Left renal pelvis (tissue), 4 donors: ENCODE measurements at places on chromosomes 7 and 10.
A peak's percentile ranks its signal among the peaks of the same experiment; 100 is the strongest.

GRCh38 chr7:38756521-38756920 lies 125.3 kb upstream of the AMPH start:
- DNase-seq = no peak

DNA sequence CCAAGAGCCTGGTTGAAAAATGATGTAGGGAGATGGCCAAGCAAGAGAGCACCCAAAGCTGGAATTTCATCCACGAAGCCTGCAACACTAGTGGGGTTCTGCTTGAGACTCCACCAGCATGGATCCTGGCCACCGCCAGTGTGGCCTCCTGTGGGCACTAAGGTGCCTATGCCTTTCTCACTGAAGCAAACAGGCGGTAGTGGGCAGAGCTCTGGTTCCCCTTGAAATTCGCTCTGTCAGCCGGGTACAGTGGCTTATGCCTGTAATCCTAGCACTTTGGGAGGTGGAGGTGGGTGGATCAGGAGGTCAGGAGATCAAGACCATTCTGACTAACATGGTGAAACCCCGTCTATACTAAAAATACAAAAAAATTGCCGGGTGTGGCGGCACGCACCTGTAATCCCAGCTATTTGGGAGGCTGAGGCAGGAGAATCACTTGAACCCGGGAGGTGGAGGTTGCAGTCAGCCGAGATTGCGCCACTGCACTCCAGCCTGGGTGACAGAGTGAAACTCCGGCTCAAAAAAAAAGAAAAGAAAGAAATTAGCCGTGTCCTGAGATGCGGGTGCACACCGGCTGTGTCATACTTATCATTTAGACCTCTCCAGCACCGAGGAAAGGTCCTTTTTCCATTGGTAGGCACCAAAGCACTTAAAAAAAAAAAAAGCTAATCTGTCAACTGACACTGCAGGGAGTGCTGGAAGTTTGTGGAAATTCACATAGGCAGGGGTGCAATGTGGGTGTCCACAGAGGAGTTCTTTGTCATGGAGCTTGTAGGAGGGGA lies 28.3 kb downstream of the CCM2 start:
- no peak for DNase-seq

DNA sequence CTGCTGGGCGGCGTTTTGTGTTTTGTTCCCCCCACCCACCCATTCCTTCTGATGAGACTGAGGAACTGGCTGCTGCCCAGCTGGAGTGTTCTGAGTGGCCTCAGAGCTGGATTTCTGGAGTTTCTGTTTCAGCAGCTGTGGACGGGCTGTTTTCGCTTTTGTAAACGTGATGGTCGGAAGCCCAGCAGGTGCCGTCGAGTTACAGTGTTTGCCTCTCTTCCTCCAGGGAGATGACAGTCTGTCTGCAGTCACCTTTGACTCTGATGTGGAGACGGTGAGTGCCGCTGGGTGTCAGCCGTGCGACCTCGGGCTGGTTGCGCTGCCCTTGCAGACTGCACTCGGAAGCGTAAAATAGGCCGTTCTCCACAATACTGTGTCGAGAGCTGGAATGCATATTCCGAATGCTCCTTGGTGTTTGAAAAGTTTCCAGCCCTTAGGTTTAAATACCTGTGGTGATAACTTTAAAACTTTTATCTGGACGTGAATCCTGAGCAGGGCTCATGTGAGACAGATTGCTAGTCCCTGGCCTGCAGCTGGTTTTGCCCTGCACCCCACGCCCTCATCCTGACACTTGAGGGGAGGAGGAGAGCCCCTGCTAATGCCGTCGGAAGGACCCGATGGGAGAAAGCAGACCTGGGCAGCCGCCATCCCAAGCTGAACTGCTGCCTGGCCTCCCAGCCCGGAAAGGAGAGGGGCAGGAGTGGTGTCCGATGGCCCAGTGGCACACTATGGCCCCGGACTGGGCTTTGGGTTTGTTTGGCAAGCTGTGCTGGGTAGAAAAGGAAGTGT lies 8.3 kb downstream of the IQCE start:
- no peak for DNase-seq

- DNase-seq = no peak
Measured at GRCh38 chr7:50436133-50436806, 13.9 kb downstream of the FIGNL1 start.

DNA sequence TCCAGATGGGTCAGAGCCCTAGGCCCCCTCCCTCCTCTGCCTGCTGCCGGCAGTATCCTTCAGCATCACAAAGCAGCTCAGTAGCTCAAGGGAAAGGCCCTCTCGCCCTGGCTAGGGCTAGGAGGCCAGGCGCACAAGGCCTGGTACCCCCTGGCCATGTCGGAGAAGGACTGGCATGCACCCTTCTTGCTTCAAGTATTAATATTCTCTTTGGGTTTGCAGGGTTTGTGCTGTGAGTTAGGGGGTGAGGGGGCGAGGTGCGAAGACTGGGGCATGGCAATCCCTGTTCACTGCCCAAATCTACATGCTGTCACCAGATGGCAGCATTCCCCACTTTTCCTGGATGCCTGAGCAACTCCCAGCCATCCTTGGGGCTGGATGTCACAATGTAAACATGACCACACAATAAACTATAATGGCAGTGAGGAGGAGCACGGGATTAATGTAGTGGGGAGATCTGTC lies 105.2 kb downstream of the NEURL1 start:
- DNase-seq = peak; percentile 73

DNA sequence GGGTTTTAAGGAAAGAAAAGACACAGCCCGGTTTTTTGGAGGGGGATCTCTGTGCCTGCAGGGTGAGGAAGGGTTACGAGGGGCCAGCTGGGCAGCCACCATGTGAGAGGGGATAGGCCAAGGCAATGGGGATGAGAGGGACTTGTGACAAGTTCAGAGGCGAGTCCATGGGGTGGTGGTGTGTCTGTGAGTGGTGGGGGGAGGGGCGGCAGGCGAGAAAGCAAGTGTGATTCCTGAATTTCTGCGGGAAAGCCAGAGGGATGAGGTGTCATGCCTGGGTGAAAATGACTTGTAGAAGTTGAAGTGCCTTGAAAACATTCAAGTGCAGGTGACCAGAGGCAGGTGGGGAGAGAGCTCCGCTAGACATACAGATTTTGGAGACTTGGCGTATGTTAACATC lies 61.0 kb upstream of the RNF32 start:
- DNase-seq = no peak

- no peak for DNase-seq
Measured at GRCh38 chr10:119368991-119369869, 161.9 kb downstream of the GRK5 start.

DNA sequence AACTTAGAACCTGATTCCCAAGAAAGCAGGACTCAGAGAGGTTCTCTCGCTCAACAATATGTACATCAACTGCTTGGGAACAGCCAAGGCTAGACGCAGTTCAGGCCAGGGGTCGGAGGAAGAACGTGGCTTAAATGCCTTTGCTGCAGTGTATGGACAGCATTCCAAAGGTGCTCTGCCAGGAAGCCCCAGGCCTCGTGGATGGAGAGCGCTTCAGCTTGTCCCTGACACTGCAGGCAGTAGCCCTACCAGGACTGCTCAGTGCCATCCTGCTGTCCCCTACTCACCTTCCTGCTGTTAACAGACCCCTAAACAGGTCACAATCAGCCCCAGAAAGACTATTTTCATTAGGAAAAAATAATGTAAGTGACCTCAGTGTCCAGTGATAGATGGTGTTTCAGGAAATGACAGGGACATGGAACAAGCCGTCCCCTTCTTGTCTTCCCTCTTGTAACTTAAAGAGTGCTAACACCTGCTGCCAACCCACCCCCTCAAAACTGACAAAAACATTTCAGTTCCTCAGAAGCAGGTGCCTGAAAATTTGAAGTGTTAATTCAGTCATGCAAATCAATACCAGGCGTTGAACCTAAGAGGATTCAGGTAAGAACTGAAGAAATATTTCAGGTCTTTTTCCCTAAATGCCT lies 16.5 kb downstream of the CREB3L2 start:
- no peak for DNase-seq

DNA sequence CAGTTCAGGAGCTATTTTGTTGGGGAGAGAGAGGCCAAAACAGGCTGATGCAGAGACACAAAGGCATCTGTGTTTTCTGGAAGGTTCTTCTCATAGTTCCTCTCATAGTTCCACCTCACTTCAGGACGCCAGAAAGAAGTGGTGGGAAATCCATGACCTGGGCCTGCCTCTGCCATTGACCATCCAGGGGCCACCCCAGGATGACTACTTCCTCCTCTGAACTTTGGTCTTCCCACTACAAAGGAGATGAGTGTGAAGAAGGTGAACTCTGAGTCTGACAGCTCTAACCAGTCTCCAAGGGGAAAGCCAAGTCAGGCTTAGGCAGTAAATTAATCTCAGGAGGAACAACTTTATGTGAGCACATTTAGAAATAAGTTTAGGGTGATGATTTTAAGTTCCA lies 175.8 kb upstream of the TCF7L2 start:
- no peak for DNase-seq

DNA sequence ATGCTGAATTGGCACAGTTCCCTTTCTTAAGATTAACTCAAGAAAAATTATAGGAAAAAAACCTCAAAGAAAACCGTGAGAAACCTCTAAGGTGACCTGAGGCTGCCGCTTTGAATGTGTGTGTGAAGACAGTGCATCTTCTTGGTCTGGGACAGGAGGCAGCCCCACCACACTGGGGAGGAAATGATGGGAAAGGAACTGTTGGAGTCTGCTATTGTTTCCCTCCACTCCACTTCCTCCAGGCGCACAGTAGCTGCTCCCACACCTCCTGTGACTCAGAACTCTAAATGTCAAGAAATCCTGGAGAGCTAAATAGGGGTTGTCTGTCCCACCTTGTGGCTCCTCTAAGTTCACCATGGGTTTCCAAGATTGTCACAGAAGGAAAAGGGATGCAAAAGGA lies 179.4 kb downstream of the PDE1C start:
- no peak for DNase-seq

- no peak for DNase-seq
Measured at GRCh38 chr7:139784648-139785047, 6.8 kb upstream of the HIPK2 start.

GRCh38 chr10:47412869-47413268 lies 28.8 kb upstream of the ZNF488 start:
- no peak for DNase-seq

DNA sequence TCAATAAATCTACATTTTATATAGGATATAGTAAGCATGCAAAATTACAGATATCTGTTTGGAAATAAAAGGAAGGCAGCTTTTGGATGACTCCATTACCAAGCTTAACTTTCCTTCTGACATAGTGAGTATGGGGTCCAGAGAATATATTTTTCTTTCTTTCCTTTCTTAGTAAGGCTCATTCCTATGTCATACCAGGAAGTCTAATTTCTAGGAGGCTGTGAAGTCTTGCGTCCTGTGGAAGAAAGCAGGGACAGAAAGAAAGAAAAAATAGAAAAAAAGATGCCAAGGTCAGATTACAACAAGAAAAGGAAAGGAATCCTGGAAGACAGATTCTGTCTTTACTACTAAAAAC lies 36.3 kb downstream of the AKR1C8 start:
- DNase-seq = no peak

DNA sequence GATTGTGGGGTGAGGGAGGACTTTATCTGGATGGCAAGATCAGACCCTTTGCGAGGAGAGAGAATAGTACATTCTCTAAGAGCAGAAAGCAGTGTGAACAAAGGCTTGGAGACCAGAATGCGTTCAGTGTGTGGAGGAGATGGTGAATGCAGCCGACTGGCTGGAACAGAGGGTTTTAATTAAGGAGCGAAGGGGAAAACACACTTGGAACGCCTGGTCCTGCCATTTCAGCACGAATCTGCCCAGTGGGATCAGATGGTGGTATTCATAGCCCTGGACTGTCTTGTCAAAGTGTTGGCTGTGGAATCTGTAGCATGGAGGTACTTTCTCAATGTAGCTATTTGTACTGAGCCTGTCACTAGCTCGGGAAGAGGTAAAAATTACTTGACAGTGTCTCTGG lies 260.9 kb downstream of the SLC25A13 start:
- no peak for DNase-seq

GRCh38 chr10:35949811-35950211 lies 307.7 kb upstream of the FZD8 start:
- DNase-seq = no peak

DNA sequence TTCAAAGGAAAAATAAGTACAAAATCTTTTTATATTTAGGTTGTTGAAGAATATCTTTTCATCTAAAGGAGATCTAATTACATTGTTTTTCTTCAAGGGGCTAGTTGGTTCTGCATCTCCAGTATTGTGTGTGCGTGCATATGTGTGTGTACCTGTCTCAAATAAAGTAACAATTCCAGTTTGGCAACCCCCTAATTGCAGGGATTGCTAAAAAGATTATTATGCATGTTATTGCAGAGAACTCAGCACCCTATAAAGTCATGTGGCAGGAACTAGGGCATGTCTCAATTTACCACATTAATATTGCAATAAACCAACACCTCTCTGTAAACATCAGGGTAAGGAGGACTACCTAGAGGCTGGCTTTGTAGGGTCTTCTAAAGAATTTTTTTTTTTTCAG lies 37.0 kb downstream of the MRPS33 start:
- DNase-seq = no peak

GRCh38 chr10:63168821-63169462 lies 35.8 kb downstream of the NRBF2 start:
- no peak for DNase-seq

- DNase-seq = no peak
Measured at GRCh38 chr7:146645383-146645976, 528.9 kb downstream of the CNTNAP2 start.

DNA sequence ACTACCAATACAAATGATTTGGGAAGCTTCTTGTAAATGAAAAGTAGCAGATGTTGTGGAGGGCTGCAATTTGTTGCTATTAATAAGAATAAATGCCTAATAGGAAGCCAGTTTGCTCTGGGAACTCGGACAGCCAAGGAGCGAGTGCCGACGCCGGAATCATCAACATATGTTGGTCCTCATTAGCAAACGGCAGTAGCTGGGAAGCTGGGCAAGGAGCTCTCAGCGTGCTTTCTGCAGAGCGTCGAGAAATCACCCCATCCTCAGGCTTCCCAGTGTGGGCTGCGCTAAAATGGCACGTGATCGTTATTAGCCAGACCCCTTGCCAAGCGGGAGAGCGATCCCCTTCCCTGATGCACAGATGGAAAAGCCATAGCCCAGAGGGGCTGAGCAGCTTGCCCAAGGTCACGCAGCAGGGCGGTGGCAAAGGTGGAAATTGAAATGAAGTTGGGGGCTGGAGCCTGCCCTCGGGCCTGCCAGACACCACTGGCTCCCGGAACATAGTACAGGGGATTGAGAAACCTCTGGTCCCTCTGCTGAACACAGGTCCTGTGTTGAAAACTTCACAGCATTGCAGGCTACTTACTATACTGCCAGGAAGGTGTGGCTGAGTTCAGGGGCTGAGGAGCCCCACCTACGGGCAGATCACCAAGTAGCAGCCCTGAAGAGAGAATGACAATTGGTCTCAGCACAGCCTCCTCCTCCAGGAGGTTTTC lies 326.9 kb downstream of the PLXNA4 start:
- DNase-seq = no peak

DNA sequence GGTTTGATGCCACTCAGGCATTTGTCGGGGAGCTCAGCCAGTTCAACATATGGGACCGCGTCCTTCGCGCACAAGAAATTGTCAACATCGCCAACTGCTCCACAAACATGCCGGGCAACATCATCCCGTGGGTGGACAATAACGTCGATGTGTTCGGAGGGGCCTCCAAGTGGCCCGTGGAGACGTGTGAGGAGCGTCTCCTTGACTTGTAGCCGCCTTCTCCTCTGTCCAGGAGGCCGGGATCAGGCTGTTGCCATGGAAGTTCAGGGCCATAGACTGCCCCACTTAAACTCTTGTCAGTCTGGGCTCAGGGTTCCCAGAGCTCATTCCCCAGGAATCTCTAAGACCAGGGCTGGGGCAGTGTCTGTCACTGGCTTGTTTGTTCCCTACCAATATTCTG lies 11.3 kb downstream of the NPTX2 start:
- no peak for DNase-seq

- no peak for DNase-seq
Measured at GRCh38 chr10:114854906-114855305, 33.3 kb downstream of the FHIP2A start.
